ENCODE measurements at places on chromosomes 5 and 9.

DNA sequence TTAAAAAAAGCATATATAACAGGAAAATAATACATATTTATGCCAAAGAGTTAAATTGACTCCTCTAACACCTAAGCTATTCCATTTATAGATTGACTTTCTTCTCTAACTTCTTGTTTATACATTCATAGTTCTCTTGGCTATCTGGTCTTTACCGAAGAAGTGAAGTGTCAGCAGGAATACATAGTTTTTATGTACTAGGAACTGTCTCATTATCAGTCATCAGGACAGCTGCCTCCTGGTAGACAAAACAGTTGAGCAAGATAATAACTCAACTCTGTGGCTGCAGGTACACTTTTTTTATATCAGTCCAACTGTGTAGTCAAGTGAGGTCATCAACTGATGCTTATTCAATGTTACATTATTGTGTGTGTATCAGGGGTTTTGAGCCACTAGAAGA lies 1436.0 kb upstream of the NUDT12 start:
- DNase-seq: no peak

- no peak for DNase-seq
These were observed 90.4 kb upstream of the PUM3 start for GRCh38 chr9:2934241-2934650.

DNA sequence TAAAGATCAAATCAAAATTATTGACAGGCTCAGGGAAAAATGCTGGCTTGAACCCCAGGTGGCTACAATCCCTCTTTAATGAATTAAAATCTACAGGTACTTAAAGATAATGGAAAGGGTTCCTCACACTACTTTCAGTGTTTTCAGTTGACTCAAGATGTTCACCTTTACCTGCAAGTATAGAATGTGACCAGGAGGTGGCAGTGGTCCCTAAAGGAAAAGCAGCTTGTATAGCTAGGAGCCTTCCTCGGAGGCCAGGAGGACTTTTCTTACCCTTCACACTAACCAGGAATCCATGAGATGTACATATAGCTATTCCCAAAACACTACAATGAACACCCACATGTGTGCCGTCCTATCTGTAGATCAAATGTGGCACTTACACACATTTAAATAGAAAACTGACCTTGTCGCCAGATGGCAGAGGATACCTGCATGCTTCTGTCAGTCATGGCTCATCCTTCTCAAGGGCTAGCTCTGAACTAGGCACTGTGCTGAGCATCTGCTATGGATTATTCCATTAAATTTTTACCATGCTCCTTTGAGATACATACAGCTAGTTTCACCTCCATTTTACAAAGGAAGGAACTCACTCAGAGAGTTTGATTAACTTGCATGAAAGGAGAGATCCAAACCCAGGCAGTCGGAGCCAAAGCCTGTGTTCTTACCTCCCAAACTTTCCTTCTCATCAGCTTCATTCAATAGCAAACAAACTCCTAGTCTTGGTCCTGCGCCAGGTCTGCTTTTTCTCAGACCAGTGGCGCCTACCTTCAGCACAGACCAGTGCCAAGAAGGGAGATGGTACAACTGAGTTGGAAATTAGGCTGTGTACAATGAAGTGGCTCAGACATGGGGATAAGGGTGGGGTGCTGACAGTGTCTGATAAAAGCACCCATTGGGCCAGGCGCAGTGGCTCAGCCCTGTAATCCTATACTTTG lies 24.5 kb downstream of the C9orf152 start:
- peak; percentile 74 for DNase-seq

GRCh38 chr5:146193285-146193684 lies 10.1 kb upstream of the RBM27 start:
- no peak for DNase-seq

GRCh38 chr5:169268019-169268418 lies 32.9 kb downstream of the SLIT3 start:
- DNase-seq: peak; percentile 94

GRCh38 chr5:16061163-16061562 lies 118.4 kb downstream of the MARCHF11 start:
- DNase-seq: no peak

DNA sequence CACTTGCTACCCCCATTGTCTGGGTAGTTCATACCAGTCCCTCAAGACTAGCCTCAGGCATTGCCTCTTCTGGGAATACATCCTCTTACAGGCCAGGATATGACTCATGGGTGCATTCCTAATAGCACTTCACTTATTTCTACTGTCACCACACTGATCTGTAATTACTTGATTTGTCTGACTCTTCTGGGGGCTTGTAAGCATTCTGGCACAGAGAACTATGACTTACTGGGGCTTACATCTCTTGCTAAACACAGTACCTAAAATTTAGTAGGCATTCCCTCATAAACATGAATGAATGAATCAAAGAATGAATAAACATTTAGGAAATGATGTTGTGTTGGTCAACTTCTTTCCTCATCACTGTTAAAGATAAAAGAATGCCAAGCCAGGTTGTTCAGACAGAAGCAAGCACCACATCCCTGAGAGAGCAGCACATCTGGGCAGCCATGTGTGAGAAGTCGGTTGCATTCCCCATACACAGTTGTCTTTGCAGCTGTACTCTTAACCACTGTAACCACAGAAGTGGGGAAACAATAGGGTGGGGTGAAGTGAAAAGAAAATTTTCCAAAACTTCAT lies 27.6 kb downstream of the IL7R start:
- peak; percentile 95 for DNase-seq

DNA sequence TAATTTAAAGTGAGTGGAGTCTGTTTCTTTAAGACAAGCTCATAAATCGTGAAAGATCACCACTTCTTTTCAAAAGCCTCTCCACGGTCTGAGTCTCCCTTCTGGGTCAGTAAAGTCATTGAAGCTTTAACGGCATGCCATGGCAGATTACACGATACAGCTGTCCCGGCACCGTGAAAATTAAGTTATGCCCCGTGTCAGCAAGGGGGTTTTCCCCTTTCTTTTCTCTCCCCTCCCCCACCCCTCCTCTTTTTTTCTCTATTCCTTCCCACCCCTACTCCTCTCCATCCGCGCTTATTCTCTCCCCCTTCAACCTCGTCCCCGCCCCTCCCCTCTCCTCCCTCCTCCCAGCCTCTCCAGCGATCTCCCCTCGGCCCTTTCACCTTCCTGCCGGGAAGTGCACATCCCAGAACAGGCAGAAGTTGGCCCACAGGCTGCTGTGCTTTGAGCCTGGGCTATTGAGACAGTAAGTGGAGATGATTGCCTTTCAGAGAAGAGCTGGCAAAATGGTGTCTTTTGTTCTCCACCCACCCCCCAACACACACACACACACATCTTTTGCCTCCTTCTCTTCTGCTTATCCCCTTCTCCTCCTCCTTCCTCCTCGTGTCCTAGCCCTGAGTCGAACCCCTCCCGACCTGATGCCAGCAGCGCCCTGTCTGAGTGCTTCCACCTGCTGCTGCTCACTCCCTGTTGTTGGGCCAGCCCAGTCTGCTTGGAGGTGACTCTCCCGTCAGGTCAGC lies 44.1 kb downstream of the GAS1 start:
- no peak for DNase-seq

GRCh38 chr9:95157481-95158151 lies 159.9 kb downstream of the FANCC start:
- DNase-seq: peak; percentile 91

GRCh38 chr5:72458407-72458806 lies 48.8 kb downstream of the ZNF366 start:
- DNase-seq: no peak

- no peak for DNase-seq
These were observed 16.8 kb upstream of the TCOF1 start for GRCh38 chr5:150340614-150341255.

DNA sequence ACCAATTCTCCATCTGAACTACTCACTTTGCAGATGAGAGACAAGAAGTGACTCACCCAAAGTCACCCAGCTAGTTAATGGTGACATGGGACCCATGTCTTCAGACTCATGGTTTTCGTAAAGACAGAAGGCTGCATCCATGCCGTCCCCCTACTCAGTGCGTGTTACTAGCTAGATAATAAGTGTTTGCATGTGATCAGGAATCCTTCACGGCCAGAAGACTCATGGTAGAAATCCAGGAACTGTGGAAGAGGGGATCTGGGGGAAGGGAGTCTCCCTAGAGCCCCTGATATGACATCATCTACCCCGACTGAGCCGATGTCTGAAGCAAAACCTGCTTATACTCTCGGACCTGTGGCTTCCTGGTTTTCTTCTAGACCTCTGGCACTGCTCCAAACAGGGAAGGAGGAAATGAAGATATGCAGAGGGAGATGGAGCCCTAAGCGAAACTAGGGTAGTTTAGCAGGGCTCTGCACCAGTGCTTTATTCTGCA lies 3.3 kb downstream of the RNF183 start:
- peak; percentile 27 for DNase-seq

DNA sequence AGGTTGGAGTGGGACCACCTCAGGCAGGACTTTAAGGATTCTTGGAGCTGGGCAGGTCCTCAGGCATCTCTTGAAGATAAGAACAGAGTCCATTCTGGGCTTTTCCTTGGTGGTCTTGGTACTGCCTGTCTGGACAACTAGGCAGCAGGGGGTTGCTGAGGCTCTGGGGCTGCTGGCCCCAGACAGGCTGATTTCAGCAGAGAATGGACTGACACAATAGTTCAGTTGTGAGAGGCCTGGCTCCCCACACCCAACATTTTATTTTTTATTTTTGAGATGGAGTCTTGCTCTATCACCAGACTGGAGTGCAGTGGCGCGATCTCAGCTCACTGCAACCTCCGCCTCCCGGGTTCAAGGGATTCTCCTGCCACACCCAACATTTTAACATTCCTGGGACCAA lies 4.6 kb downstream of the ANGPTL2 start:
- DNase-seq: no peak

- no peak for DNase-seq
These were observed 101.5 kb upstream of the ZNF462 start for GRCh38 chr9:106761493-106761892.

DNA sequence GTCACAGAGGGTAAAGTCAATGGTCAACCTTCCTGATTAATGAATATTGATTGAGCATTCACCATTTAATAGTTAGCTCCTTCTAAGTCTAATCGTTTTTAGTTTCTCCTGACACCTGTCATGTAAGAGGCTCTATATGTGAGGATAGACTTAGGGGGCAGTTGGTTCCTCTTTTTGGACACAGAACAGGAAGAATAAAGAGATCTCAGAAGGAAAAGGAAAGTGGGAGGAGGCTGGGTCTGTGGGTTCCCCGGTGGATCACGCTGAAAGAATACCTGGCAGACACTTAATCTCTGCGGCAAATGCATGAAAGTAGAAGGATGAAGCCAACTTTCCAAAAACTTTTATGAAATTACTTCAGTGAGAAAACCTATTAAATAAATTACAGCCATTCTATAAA lies 98.4 kb downstream of the PDE4D start:
- DNase-seq: no peak

GRCh38 chr9:6788162-6789016 lies 30.6 kb downstream of the KDM4C start:
- peak; percentile 34 for DNase-seq

DNA sequence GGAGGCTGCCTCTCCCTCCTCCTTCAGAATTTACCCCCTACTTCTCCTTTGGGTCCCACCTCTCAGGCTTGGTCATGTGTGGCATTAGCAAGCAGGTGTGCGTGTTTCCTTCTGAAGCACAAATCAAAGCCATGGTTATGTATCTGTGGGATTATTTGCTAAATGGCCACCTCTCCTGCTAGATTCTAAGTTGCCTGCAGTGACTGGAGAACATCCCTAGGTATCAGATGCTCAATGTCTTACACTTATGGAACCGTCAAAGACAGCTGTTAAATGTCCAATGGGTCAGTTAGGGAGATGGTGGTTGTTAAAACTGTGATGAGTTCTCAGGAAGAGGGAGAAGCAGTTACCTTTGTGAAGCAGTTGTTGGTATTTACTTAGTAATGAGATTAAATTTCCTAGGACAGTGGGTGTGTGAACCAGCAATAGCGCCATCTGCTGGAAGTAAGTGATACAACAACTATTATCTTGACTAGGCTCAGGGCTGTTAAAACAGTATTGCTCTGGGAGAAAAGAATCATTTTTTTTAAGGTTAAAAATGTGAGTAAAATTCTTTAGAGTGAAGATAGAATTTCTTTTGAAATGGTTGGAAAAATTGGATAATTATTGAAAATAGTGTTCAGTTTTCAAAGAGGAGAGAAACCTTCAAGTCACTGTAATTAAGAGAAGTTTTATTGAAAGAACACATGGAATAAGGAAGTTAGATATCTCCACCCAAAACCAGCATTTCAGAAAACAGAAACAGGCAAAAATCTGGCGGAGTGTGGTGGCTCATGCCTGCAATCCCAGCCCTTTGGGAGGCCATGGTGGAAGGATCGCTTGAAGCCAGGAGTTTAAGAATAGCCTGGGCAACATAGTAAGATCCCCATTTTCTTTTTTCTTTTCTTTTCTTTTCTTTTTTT lies 71.3 kb downstream of the TMC1 start:
- peak; percentile 56 for DNase-seq

GRCh38 chr5:179284751-179285631 lies 60.3 kb downstream of the ADAMTS2 start:
- DNase-seq: no peak

- DNase-seq: peak; percentile 77
These were observed 357.6 kb upstream of the RPS23 start for GRCh38 chr5:82635561-82636288.

GRCh38 chr5:9058666-9059065 lies 487.2 kb downstream of the SEMA5A start:
- DNase-seq: peak; percentile 56

DNA sequence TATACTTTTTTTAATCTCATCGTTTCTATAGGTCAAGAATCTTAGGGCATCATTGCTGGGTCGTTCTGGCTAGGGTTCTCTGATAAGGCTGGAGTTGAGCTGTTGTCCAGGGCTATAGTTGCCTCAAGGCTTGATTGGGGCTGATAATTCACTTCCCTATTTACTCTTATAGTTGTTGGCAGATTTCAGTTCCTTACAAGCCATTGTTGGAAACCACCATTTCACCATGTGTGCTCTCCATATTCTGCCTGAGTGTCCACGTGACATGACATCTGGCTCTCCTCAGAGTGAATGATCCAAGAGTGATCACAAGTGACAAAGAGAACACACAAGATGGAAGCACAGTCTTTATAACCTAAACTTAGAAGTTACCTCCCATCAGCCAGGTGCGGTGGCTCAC lies 852.2 kb downstream of the EFNA5 start:
- DNase-seq: no peak

DNA sequence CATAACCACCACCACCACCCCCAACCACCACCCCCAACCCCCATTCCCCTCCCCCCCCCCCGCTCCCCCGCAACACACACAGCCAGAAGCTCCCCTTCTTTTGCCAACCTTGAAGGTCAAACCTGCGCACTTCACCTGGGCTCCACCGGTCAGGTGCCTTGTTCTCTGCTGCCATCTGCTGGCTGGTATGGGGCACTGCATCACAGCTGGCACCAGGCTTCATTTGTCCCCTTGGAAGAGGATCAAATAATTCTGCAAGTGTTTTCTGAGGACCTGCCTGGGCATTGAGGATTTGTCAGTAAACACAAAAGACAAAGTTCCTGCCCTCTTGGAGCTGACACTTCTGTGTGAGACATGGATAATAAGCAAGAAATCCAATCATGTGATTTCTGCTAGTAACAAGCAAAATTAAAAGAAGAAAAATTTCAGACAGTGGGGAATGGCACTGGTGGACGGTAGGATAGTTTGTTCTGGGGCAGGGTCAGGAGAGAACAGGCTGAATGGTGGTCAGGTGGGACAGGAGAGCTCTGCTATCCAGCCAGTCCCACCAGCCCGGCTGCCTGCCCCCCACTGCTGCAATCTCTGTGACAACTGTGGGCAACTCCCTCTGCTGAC lies 55.6 kb upstream of the LMX1B start:
- DNase-seq: peak; percentile 30

- no peak for DNase-seq
These were observed 37.8 kb upstream of the ANKH start for GRCh38 chr5:14909369-14909768.

Data from fibroblast of skin of right quadriceps (primary cell).